ENCODE measurements at places on chromosomes 7 and 10.

DNA sequence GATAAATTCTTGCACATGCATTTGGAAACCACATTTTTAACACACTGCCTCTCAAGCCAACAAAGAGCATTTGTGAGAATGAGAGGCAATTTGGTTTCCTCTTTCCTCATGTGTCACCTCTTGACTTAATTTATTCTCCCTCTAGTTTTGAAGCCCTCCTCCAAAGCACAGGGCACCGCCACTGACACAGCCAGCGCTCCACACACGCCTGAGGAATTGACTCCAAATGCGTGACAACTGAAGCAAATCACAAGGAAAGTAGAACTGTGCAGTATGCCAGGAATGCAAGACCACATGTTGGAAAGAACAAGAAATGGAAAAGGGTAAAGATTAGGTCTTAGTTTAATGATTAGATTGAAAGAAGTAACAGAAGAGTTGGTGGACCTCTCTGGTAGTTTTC is 173.3 kb downstream of the LSM5 start:
- ATAC-seq = no peak

GRCh38 chr7:157745721-157746709 is 409.2 kb downstream of the DNAJB6 start:
- ATAC-seq = no peak

DNA sequence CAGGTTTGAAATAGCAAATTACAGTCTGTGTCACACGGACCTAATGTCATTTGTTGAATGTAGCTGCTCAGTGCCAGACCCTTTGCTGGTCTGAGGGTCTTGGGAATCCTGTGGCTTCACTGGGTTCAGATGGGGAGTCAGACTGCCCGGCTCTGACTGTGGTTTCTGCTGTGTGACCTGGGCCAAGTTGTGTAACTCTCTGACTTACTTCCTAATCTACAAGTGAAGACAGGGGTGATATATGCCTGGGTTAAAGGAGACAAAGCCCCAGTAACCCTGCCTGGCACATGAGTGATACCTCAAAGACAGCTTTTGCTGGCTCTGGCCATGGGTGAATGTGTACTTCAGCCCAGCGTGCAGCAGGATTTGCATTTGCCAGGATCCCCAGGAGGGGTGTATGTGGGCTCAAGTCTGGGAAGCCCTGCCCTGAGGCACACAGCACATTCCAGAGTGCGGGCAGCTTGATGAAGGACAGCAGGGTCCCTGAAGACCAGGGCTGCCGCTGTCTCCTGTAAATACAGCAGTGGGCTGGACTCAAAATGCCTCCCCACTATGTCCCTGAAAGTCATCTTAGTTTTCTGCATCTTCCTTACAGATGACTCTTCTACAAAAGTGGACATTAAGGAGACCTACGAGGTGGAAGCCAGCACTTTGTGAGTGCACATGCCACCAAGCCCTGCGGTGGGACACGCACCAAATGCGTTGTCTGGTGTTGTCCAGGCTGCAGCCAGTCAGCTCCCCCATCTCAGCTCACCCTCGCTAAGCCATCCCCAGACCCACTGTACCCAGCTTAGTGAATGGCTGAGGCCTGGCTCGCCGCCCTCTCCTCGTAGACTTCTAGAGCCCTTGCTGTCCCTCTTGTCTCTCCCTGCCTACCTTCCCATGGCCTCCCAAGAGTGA is 16.4 kb downstream of the NACAD start:
- ATAC-seq = no peak

GRCh38 chr10:119669975-119670640 is 18.9 kb downstream of the BAG3 start:
- no peak for ATAC-seq

Measured in gastroesophageal sphincter (tissue), 4 donors.